ENCODE measurements at places on chromosomes 3 and 15.

GRCh38 chr15:63726491-63726890, 107.3 kb downstream of the HERC1 start:
- no peak for DNase-seq

- DNase-seq: no peak
Measured at GRCh38 chr3:117192888-117193287, 483.3 kb downstream of the TUSC7 start.

DNA sequence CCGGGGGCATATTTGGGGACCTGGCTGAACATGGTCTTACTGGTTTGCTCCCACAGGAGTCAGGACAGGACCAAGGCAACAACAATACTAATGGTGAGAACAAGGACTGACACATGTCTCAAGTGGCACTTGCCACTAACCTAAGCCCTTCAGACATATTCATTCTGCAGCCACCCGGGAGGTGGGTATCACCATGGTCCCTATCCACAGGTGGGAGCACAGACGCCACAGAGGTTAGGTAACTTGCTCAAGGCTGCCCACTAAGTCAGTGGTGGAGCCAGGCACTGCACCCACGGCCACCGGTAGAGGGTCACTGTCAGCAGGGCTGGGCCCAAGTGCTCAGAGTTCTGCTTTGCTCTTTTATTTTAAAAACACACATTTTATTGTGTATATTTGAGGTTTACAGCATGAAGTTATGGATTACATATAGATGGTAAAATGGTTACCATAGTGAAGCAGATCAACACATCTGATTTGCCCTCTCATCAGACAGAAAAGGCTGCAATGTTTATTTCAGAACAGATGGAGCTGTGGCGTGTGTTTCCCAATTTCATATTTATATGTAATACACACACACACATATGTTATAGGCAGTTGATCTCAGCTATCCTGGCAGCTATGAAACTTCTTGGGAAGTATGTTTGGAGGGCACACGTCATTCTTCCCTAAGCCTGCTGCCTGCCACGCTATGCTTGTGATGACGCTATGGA, 30.0 kb upstream of the SLC41A3 start:
- no peak for DNase-seq

DNA sequence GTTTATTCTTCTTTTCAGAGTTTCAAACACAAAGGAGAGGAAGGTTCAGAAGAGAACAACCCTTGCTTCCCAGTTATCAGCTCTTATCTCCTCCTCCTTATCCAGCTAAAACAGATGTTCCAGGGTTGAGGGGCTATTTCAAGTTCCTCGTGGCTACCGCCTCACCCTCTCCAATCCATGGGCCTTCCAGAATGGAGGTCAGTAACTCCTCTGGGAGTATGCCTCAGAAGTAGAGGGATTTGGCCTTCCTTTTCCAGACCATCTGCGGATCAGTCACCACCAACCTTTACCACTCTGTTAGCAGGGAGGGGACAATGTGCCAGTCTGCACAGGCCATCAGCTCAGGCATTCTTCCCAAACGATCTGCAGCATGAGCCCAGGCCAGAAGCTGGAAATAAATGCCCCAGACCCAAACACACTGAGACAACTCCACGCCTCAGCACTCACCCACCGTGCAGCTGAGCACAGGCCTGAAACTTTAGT, 14.8 kb downstream of the HTR3C start:
- DNase-seq: no peak

GRCh38 chr15:65305776-65306175, 1.3 kb downstream of the RNU5B-1 start:
- DNase-seq: no peak

DNA sequence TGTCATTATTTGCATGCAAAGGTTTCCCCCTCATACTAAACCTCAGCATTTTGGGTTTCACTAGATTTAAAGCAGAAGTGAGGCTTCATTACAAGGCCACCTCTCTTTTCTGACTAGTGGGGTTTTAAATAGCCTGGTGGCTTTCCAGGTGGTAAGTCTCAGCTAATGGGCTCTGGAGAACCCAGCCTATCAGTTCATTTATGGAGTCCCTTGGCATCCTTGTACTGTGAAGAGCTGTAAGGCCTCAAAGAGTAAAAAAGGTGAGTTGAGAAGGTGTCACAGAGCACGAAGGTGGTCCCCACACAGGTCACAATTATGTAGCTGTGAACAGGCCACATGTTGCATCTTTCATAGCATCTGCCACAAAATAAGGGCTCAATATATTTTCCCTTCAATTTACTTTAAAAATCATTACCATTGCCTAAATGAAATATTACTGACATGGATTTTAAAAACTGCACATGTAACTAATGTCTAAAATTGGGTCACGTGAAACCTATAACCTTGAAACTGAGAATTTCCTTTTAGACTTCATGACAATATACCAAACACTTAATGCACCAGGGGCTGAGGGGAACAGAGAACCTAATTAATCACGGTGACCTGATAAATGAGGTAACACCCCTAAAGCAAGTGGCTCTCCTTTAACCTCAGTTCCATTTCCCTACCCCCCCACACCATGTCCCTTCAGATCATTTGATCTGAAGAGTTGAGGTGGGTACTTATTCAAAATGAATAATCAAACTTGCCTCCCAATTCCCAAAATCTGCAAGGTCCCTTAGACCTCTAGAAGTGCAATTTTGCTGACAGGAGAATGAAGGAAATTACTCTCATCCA, 1.3 kb downstream of the NGLY1 start:
- DNase-seq: no peak

GRCh38 chr15:63073497-63074172, 31.1 kb downstream of the TPM1 start:
- DNase-seq: no peak

DNA sequence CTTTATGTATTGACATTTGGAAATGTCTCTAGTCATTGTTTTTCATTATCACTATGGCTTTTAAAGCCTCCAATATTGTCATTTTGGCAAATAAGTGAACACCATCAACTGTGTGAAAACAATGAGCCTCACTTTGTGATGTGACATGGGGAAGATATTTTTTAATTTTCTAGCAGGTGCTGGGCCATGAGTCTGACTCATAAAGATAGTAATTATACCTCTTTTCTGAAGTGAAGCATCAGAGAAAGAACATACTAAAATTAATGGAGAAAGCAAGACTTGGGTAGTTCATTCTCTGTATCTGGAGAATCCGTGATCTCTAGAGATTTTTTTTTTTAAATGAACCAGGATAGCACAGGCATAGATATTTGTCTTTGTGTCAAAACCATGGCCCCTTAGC, 100.8 kb downstream of the CCNL1 start:
- no peak for DNase-seq

DNA sequence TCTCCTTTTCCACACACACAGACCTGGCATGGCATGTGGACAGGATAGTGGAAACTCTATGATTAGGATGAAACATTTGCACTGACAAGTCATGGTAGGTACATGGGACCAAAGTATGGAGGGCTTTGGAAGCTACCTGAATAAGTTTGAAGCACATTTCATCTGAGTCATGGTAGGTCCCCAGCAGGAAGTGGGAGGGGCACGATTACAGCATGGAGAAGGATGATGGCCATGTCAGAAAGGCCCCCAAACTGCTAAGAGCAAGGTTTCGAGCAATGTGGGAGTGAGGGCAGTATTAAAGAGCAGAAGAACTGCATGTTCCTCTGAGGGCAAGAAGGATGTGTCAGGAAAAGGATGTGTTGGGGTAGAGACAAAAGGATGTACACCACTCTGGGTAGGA, 51.5 kb upstream of the CSTA start:
- DNase-seq: no peak

DNA sequence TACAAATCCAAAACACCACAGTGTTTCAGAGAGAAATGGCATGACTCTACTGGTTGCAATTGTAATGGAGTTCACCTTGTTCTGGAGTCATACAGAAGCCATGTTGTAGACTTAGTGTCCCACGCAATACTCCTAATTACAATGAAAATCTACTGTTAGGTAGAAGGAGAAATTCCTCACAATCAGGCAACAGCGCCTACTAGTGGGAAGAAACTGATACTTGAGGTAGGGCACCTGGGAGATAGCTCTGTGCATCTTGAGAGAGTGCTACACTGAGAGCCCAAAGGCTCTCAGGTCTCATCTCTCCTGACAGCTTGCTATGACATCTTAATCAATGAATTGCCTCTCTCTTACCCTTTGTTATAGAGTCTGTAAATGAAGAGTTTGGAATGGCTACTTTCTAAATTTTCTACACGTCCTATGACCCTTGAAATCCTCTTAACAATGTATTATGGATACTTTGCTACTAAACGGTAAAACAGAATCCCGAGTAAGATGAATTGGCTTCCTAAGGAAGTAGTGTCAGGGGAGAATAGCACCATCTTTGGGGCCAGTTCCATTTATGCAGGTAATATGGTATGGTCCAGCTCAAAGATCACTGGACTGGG, 422.7 kb upstream of the TPRG1 start:
- DNase-seq: no peak

DNA sequence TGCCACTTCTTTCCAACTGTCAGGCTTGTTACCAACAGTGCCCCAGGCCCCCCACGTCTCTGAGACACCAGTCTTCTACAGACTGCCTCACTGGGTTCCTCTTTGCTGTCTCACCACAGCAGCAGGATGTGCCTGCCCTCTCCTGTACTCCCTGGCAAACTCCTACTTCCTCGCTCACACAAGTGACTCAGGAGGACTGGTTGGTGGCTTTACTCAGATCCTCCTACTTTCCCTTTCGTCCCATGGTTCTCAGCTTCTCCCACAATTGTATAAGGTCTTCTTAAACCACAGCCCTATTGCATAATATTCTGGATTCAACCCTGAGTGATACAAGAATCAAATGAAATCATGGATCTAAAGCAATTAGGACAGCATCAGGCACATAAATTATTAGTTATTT, 246.6 kb upstream of the PROK2 start:
- no peak for DNase-seq

DNA sequence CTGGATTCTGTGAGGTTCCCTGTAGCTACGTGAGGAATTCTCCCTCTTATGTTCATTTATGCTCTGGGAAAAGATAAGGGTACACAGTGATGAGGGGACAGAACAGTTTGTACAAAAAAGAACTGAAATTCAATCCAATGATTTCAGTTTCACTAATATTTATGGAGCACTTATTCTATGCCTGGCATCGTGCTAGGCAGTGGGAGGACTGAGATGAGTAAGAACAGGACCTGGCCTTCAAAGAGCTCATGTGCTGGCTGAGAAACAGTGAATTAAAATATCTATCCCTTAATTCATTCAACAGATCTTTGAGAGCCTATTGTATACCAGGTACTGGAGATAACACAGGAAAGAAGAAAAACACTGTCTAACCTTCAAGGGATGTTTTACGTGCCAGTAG, 22.2 kb downstream of the SSR3 start:
- DNase-seq: no peak

DNA sequence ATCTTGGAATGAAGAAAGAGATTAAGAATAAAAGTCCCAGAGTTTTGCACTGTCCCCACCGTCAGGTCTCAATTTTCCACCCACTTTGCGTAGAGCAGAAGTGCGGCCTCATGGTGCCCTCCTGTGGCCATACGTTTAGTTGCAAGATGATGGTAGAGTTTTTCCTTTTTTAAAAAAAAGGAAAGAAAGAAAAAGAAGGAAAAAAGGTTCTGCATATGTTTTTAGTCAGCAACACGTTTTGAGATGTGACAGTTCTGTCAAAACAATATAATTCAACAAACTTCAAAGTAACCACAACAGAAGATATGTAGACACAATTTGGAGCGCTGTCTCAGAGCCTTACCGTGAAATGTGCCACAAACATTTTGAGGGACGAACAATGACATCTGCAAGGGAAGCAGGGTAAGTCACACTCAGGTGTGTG, 24.6 kb downstream of the EBLN2 start:
- no peak for DNase-seq

DNA sequence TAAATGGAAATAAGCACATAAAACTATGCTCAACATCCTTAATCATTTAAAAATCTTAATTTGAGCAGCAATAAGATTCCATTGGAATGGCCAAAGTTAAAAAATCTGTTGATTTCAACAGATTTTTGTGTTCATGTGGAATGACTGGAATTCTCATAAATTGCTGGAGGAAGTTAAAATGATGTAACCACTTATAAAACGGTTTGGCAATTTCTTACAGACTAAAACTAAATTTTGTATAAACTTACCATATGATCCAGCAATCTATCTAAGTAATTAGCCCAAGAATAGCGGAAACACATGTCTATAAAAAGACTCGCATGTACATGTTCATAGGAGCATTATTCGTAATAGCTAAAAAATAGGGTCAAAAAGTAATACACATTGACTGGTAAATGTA, 1713.6 kb downstream of the SI start:
- DNase-seq: no peak

GRCh38 chr3:16993227-16993626, 108.5 kb downstream of the PLCL2 start:
- no peak for DNase-seq

DNA sequence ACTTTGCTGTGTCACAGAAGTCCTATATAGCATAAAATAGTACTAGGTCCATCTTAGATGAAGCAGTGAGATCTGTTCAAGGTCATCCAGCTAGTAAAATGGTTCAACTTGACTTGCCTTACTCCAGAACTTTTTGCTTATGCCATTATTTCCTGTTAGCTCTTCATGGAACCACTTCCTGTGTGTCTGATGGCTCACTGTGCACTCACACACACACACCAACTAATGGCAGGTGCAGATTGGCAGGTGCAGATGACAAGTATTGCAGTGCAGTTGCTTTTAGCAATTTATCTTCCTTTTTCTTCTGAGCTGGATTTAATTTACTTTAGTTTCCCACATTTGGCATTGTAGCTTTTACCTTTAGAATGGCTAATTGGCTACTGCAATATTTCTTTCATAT, 29.8 kb downstream of the GOLGA8S start:
- DNase-seq: no peak

DNA sequence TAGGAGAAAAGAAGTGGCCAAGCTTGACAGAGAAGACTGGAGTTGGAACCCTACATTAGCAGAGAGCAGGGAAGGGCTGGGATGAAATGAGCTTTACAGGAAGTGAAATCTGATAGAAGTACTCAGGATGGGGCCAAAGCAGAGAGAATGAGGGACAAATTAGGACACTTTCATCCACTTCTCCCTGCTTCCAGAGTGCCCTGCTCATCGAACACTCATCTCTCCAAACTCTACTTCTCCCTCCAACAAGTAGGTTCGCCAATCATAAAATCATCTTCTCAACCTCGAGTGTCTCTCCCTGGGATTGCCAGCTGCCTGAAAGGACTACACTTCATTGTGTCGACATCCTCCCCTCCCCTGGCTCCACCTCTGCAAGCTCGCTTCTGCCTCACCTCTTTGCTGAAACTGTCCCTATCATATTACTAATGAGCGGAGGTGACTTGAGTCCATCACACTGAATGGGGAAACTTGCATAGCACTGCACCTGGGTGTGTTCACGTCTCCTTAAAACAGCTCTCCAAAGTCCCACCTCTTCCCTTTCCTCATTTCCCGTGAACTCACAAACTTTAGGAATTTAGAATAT, 365.8 kb downstream of the FOXP1 start:
- DNase-seq: no peak

DNA sequence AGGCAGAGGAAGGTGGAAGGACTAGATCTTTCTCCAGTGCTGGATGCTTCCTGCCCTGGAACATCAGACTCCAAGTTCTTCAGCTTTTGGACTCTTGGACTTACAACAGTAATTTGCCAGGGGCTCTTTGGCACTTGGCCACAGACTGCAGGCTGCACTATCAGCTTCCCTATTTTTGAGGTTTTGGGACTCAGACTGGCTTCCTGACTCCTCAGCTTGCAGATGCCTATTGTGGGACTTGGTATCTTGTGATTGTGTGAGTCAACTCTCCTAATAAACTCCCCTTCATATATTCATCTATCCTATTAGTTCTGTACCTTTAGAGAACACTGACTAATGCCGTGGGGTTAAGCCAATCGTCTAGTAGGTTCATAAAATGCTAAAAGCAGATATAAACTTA, 8.8 kb upstream of the B3GNT5 start:
- DNase-seq: no peak

Data from HS-27A (cell line).